Calu3 (cell line): ENCODE measurements at places on chromosomes 7 and 10.

- DNase-seq: no peak
Observed at GRCh38 chr7:20343205-20343604, 12.5 kb downstream of the ITGB8 start.

GRCh38 chr10:103759100-103759781, 96.1 kb downstream of the SH3PXD2A start:
- no peak for DNase-seq

DNA sequence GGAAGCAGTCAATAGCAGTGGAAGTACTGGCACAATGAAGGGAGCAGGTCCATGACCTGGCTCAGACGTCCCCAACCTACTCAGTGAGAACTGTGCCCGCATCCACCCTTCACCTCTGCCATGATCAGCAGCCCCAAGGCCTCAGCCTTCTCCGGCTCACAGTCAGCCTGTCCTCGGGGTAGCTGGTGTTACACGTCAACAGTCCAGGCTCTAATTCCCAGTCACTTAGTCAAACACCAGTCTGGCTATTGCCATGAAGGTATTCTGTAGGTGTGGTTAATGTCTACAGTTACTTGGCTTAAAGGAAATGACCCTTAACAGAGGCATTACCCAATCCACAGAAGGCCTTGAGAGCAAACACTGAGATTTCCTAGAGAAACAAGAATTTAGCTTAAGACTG, 49.1 kb downstream of the GRB10 start:
- DNase-seq: peak; percentile 76

DNA sequence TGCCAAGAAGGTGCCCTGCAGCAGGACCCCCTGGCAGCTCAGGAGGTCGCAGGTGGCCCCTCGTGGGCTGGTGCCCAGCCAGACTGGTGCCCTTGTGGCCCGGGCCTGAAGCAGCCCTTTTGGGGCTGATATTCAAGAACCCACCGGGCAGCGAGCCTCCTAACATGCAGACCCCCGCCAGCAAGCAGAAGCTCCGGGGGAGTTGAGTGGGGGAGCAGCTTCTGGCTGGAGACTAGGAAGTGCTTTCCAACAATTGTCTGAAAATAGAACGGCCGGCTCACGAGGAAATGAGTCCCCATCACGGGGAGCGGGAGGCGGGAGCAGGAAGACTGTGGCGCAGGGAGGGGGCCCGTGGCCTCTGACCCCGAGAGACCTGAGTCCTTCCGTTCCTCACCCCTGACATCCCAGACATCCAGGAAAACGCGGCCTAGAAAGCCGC, 9.5 kb upstream of the INTS1 start:
- DNase-seq: no peak

DNA sequence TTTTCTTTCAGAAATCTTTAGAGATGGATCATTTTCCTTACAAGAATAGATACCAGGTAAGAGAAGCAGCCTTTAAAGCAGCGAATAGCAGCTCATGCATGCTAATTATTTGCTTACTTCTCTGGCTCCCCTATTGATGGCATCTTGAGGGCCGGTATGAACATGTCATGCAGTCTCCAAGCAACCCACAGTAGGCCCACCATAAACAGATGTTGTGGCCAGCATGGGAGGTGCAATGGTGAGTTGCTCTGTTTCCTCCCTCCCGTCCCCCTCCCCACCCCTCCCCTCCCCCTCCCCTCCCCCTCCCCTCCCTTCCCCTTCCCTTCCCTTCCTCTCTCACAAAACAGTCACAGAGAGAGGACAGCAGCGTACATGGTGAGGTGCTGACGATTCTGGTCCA, 9.7 kb upstream of the ZNF273 start:
- no peak for DNase-seq

- no peak for DNase-seq
Observed at GRCh38 chr10:77970869-77971803, 44.6 kb upstream of the DLG5 start.

DNA sequence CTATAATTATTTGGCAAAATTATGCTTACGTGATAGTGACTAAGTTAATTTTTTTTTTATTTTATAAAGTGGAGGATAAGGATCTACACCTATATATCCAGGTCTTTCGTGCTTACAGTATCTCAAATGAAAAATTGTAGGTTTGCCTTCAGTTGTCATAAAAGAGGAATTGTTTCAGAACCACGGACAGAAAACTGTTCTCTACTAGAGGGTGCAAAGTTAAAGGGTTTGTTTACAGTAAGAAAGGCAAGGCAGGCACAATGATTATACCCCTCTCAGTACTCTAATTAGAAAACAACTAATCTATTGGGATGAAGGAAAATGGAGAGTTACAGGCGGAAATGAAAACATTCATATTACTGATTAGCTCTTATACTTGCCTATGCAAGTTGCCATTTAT, 1.5 kb downstream of the PCLO start:
- DNase-seq: no peak

DNA sequence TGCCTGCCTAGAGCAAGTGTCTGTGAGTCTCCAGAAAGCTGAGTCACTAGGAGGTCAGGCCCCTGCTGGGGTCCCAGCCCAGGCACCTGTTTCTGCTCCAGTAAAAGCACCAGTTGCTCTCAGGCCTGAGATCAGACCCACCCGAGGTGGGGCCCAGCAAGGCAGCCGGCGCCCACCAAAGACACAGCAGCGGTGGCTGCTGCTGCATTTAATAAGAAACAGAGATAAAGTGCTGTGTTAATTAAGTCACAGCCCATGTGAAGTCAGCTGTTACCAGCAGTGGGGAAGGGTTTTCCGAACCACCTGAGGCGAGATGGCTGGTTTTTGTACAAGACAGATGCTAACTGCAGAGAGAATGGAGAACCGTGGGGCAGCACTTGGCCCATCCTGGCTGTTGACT, 12.1 kb upstream of the LRRC18 start:
- DNase-seq: no peak

- no peak for DNase-seq
Observed at GRCh38 chr10:124592736-124593430, 131.3 kb downstream of the LHPP start.

DNA sequence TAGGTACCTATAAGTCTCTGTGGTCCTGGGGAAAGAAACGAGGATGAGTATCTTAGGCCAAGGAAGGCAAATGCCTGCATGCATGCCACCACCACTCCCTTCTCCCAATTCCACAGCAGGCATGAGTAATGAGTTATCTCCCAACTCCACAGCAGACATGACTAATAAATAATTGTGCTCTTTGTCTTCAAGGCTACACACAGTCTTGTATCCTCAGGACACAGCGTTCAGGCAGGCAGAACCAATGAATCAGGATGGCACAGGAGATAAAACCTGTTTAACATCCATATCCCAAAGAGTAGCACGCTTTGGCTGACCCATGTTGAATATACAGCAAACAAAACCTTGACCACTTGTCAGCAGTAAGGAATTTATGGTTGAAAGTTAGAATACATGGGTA, 229.7 kb upstream of the NFE2L3 start:
- DNase-seq: no peak

DNA sequence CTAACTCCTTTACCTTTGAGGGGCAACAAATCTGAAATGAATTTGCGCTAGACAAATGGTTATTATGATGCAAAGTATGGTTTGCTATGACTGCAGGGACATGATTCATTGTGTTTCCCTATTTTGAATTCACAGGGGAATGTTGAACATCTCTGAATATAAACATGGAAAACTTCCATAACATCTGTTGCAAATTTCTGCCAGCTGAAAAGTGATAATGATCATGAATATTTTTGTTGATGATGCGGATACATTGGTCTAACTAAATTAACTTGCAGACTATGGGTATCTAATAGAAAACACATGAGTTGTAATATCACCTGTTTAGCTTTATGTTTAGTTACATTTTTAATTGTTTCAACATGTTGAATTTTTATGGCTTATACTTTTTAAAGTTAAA, 1325.5 kb downstream of the REEP3 start:
- no peak for DNase-seq

DNA sequence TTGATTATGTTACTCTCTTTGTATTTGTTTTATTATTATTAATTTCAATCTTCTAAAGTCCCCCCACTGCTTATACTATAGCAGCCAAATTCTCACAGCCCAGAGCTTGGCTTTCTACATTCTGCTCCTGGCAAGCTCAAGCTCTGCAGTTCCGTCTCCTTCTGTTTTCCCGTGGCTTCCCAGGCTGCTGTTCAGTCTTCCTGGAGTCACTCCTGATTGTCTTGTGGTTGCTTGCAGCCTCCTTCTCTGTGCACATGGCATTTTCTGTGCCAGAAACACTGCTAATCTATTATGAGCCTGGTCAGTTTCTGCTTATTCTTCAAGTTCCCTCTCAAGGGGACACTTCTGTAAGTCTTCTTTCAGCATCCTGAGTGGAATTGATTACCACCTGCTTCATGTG, 533.7 kb upstream of the IGFBP3 start:
- no peak for DNase-seq

GRCh38 chr7:84949067-84949466, 237.8 kb downstream of the SEMA3D start:
- no peak for DNase-seq

DNA sequence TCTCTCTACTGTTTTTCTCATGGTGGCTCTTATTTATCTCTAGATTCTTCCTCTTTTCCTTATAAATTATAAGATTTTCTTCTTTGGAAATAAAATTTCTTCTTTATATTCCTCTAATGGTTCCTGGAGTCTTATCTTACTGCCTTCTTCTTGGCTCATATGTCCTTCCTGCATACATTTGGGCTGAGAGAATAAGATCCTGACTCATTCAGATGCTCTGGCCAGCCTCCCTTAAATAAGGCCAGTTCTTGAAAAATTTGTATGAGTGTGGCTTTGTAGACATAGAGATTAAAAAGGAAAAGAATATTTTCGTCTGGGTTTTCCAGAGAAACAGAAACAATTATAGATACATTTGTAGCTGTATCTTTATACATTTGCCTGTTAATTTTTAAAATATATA, 411.3 kb downstream of the KIF20B start:
- DNase-seq: no peak

- DNase-seq: peak; percentile 82
Observed at GRCh38 chr7:32670110-32671025, 175.1 kb downstream of the AVL9 start.

DNA sequence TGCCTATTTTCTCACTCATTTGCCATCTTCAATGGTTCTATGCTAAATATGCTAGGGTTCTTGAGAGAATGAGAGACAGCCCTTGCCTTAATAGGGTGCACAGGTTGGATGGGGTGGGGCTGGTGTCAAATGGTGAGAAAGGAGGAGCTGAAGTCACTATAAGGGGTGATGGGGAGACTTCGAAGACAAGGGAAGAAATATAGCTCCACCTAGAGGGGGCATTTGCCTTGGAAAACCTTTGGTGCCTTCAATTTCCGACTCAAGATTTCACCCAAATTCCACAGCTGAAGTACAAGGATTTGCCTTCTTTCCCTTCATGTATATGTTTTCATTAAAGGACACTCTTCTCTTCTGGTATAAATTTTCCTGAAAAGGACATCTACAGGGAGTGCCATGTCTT, 5.6 kb downstream of the PTN start:
- no peak for DNase-seq

- DNase-seq: no peak
Observed at GRCh38 chr10:74875966-74876365, 49.6 kb downstream of the KAT6B start.

GRCh38 chr7:28309704-28310459, 102.4 kb upstream of the CREB5 start:
- peak; percentile 19 for DNase-seq

- DNase-seq: no peak
Observed at GRCh38 chr7:94146408-94146807, 142.3 kb upstream of the BET1 start.

- no peak for DNase-seq
Observed at GRCh38 chr10:72612203-72612826, 13.6 kb downstream of the MICU1 start.

DNA sequence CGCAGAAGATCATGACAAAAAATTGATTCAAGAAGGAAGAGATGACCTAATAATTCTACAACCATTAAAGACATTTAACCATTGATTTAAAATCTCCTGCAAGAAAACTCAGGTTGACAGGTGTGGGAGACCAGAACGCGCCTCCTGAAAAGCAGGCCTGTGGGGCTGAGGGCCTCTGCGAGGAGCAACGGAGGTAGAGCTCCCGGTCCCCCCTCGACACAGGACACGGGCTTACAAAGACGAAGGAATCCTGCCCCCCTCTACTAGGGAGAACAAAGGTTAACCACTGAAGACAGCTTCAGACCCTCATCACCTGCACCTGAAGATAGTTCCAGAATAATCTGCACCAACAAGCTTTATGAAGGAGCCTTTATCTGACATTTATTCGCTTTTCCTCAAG, 55.9 kb upstream of the INPP5A start:
- no peak for DNase-seq

DNA sequence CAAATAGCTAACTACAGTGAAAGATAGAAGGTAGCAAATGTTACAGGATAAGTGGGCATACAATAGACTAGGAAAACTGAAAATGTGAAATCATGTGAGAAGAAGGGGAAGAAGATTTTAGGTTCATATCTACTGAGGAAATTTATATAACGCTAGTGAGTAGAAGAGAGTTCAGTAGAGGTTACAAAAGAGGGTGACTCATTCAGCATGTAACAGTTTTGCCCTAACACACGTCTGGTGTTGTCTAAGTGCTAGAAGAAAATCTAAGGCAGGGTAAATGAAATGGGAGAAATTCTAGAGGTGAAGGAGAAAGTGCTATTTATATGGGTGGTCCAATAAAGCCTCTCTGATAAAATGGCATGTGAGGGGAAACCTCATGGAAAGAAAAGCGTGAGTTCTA, 731.4 kb upstream of the POT1 start:
- DNase-seq: no peak

GRCh38 chr10:53122281-53122680, 349.7 kb upstream of the MBL2 start:
- DNase-seq: no peak

GRCh38 chr7:96061844-96062243, 260.1 kb downstream of the SLC25A13 start:
- no peak for DNase-seq

DNA sequence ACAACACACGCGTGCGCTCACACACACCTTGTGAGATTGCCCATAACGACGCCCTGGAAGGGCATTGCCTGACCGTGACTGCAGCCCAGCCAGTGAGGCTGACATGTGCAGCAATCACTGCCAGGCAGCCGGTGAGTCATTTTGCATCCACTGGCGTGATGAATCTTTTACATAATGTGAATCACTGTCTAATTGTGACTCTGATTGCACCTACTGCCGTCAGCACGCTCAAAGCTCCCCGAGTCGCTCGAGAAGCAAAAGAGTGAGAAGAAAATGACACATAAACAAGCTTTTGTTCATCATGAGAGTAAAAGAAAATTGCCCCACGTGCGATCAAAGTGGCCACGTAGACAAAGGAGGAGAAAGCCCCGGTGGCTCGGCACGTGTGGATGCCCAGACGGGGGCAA, 117.4 kb upstream of the PFKP start:
- DNase-seq: peak; percentile 18

- DNase-seq: no peak
Observed at GRCh38 chr7:292826-293225, 2.9 kb downstream of the FOXL3 start.

GRCh38 chr10:89304026-89304425, 2.2 kb downstream of the IFIT2 start:
- no peak for DNase-seq

DNA sequence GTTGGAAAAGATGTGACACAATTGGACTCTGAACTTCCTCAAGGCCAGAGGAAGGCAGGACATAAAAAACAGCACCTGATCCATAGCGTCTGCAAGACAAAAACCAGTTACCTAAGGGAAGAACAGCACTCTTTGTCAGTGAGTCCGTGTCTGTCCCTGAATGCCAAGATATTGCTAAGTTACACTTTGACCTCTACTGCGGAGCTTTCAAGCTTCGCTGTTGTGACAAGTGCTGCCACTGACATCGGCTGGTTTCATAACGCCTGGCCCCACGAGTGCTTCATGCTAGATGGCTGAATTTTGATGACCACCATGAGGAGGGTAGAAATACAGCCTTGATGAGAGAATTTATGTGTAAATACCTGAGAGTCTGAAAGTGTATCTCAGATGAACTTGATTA, 49.7 kb upstream of the JAZF1 start:
- no peak for DNase-seq
